ENCODE measurements at places on chromosomes 1 and 21. TPM values are rescaled to one million over a fixed set of nuclear protein-coding genes. Genes with fewer than 3 reads are reported as not detected.

Gene MSH4
- 0.02 TPM for total RNA-seq

Gene IL20
- not detected for total RNA-seq

Gene EXTL2
- 7.8 TPM for total RNA-seq

Gene PCBP3
- total RNA-seq, result 1.1 TPM

Gene LDLRAD1
- not detected for total RNA-seq

Gene NBL1
- 59.9 TPM for total RNA-seq

Gene IGSF5
- total RNA-seq, result not detected

Gene TEX38
- total RNA-seq, result not detected

Gene OR6N1
- not detected for total RNA-seq

Gene C1orf116
- total RNA-seq, result 6.8 TPM

Gene RRP1
- total RNA-seq, result 33.3 TPM

Gene TCHHL1
- total RNA-seq, result not detected

Gene RNF186
- total RNA-seq, result not detected

Gene RHEX
- total RNA-seq, result not detected

Gene CSF3R
- not detected for total RNA-seq

Gene GPX7
- total RNA-seq, result not detected

Gene PFDN2
- 103 TPM for total RNA-seq

Gene GBP6
- total RNA-seq, result not detected

Gene TMEM50B
- 10.5 TPM for total RNA-seq

Gene DIO1
- not detected for total RNA-seq

Gene OR2M3
- not detected for total RNA-seq

Gene SPRR2B
- not detected for total RNA-seq

Gene AMY2A
- not detected for total RNA-seq

Gene MTARC2
- total RNA-seq, result 9.7 TPM

Gene GJB3
- total RNA-seq, result 16.9 TPM

Gene SLC35F3
- total RNA-seq, result 4.8 TPM

Gene ADAMTSL4
- total RNA-seq, result 2.8 TPM

Gene TNFRSF18
- not detected for total RNA-seq

Gene RGS16
- total RNA-seq, result 0.16 TPM

Gene SH2D1B
- total RNA-seq, result 0.23 TPM

Gene WDR64
- total RNA-seq, result not detected

Gene MAP3K21
- total RNA-seq, result 7.3 TPM

Gene GJA9
- 0.05 TPM for total RNA-seq

Gene KRTAP13-2
- not detected for total RNA-seq

Gene SPRR2G
- total RNA-seq, result not detected

Gene DAB1
- total RNA-seq, result not detected

Gene UTS2
- not detected for total RNA-seq
